ENCODE measurements at places on chromosomes 1 and 21. TPM values are rescaled to one million over a fixed set of nuclear protein-coding genes. Genes with fewer than 3 reads are reported as not detected.

The BSND gene
- total RNA-seq: not detected

The HTR1D gene
- total RNA-seq: under 0.01 TPM

The FMOD gene
- total RNA-seq: 4.5 TPM

The KRTAP13-1 gene
- not detected for total RNA-seq

The PAPPA2 gene
- 0.09 TPM for total RNA-seq

The LYPLA2 gene
- total RNA-seq: 82.4 TPM

The FCRL2 gene
- not detected for total RNA-seq

The KRTAP6-1 gene
- total RNA-seq: not detected

The ID3 gene
- total RNA-seq: 718 TPM

The ARHGEF10L gene
- total RNA-seq: 0.76 TPM

The RIIAD1 gene
- total RNA-seq: not detected

The RNU5D-1 gene
- not detected for total RNA-seq

The DNM3 gene
- total RNA-seq: 1.5 TPM

The SYDE2 gene
- total RNA-seq: 4.1 TPM

The DNALI1 gene
- total RNA-seq: 0.26 TPM

The CELA3B gene
- 0.09 TPM for total RNA-seq
